ENCODE measurements at places on chromosomes 16 and 17.

DNA sequence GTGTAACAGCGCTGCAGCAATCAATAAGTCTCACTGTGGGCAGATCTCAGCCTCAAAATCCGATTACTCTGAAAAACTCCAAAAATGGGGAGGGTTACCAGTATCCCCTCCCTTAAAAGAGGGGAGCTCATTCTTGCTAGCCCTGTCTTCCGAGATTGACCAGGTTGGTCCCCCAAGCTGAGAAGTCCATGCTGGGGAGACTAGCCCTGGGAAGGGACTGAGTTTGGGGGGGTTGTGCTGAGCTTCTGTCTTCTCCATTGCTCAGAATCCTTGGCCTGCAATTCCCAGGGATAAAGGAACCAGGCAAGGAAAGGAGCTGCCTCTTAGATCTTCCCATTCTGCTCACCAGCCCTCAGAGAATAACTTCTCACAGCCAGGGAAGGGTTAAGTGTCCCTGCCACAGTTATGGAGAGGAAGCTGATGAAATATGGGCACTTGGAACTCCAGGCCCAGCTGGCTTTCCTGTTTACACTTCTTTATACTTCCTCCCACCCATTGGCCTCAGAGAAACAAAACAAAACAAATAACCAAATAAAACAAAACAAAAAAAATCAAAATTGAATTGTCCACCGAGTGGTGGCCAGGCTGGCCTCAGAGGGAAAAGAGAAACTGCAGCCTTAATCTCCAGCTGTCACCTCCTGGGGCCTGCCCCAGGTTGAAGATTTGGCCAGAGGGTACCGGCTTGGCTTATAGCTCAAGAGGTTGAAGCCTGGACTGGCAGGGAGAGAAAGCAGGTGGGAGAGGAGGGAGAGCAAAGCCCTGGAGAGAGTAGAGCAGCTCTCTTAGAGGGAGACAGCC is 2.6 kb downstream of the HOXB3 start:
- DNase-seq = no peak

DNA sequence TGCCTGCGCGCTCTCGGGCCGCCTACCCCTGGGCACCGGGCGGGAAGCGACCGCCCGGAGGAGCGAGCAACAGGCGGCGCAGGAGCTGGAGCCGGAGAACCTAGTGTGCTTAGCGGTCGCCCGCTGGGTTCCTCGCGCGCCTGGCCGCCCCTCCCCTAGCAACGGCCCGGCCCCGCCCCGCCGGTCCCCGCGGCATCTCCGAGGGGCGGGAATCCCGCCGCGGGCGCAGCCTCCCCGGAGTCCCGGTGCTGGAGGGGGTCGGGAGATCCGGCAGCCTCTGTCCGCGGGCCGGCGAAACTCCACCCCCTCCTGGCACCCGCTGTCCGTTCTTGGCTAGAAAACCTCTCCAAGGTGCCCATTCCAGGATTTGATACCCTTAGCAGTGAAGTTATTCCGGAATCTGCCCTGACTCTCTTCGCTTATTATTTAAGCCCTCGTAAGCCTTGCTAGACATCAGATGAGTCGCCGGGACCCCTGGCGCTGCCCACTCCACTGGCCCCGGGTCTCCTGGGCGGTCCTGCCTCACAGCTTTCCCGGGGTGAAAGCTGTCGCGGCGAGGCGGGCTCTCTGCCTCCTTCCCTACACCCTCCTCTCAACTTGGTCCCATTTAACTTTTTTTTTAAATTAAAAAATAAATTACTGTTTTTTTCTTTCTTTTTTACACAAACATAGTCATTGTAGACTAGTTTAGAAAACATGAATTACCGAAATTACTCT is at the start of gene RPRML:
Gene RPRML, minus strand, starts transcription at position 107 of the 717 bp plus-strand sequence. CDS start 246 bp downstream, outside the sequence.
- peak; percentile 55 for DNase-seq

DNA sequence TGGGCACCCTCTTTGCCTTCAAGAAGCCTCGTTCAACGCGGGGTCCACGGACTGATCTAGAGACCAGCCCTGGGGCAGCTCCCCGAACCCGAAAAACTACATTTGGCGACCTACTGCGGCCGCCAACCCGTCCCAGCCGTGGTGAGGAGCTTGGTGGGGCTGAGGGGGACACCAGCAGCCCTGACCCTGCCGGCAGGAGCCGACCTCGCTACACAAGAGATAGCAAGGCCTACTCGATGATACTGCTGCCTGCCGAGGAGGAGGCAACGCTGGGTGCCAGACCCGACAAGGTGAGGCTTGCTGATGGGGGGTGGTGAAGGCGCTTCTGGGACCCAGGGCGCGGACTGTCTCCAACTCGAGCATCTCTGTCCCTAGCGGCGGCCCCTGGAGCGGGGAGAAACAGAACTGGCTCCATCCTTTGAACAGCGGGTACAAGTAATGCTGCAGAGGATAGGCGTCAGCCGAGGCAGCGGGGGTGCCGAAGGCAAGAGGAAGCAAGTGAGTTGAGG is 5.6 kb downstream of the ACD start:
- peak; percentile 48 for DNase-seq

- peak; percentile 77 for DNase-seq
Observed at GRCh38 chr17:76547183-76547641, 7.4 kb downstream of the PRCD start.

GRCh38 chr16:86520317-86521210 is 10.2 kb downstream of the FOXF1 start:
- DNase-seq = peak; percentile 5

- DNase-seq = no peak
Observed at GRCh38 chr17:8133399-8133798, 9.5 kb upstream of the HES7 start.

GRCh38 chr17:51427856-51428255 is 167.5 kb downstream of the UTP18 start:
- no peak for DNase-seq

DNA sequence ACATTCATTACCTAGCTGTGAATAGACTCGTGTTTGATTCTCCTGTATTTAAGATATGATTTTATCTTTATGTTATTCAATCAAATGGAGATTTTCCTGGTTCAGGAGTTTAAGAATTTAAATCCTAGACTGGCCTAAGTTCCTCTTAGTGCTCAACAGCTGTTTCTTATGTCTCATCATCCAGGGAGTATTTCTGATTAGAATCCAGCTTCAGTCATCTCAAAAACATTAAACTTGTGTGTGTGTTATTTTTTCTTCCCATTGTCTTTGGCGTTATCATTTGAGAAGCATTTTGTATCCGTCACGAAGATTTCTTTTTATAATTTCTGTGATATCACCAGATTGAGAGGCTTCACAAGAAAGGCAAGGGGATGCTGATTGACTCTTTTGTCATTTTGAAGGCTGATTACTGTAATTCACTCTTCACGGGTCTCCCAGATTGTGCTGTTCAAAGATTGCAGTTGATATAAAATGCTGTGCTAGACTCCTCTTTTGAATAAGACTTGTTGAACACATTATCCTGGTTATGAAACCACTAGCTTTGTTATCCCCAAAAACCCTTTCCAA is 204.8 kb downstream of the CDH8 start:
- no peak for DNase-seq

DNA sequence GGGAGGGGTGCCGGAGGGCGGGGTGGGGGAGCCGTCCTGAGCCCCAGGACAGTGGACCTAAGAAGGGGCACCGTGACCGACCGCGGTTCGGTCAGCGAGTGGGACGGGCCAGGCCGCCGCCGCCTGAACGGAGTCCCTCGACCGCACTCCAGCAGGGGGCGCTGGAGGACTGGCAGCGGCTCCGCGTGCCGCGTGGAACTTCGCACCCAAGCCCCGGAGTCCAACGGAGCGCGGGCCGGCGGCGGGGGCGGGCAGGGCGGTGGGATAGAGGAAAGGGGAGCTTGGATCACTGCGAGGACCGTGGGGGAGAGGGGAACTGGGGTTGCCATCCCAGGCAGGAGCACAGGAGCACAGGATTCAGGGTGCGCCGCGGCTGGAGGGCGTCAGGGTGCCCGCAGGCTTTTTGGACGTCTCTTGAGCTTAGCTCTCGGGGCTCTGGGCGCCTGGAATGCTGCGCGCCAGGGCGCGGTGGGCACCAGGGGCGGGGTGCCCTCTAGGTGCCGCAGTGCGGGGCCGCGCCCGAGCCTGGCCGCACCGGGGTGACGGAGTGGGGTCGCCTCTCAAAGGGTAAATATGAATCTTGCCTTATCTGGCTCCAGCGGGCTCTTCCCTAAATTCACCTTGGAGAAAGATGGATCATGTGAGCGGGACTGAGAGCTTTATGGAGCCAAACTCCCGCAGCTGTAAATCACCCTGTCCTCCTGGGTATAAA is 379 bp upstream of the OTOP2 start:
- peak; percentile 95 for DNase-seq

GRCh38 chr16:69329369-69330285 is 761 bp downstream of the PDF start:
- DNase-seq = no peak

- peak; percentile 77 for DNase-seq
Observed at GRCh38 chr17:14205992-14206461, 30.6 kb downstream of the CDRT15 start.

DNA sequence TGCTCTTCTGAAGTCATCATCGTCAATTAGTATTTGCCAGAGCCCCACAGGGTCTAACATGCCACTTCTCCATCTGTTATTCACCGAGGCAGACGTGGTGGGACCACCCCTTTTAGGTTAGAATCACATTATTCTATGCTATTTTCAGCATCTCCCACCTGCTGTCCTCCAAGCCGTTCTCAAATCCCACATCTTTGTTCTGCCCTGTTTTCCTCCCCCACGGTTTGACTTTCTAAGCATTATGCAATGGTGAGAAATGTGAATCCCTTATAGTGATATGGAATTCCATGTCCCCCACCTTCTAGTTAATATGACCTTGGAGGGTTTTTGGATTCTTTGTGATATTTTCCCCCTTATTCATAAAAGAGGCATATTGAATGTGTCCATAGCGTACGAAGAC is 634.1 kb upstream of the RBFOX1 start:
- no peak for DNase-seq

DNA sequence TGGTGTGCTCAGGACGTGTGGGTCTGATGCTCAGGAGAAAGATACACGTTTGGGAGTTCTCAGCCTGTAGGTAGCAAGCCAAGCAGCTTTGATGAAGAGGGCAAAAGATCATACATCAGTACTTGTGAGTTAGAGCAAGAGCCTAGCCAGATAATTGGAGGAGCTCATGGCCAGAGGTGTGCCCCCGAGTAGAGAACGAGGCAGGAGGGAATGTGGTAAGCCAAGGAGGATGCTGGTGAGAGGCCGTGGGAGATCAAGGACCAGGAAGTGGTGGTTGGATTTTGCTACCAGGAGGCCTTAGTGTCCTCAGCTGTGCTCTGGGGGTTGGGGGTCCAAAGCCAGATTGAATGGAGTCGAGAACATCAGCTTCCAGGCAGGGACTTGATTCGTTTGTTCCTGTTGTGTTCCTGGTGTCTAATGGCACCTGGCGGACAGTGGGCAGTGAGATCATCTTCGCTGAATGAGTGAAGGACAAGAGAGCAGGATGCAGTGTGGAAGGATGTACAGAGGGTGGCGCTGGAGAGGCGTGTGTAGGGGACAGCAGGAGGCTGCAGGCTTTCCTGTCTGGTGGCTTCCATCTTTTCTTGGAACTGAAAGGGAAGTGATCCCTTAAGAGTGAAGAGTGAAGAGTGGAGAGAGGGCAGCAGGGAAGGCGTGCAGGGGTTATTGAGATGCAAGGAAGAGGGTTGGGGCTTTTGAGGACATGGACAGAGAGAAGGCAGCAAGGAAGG is 11.6 kb downstream of the FBXL19 start:
- DNase-seq = no peak

DNA sequence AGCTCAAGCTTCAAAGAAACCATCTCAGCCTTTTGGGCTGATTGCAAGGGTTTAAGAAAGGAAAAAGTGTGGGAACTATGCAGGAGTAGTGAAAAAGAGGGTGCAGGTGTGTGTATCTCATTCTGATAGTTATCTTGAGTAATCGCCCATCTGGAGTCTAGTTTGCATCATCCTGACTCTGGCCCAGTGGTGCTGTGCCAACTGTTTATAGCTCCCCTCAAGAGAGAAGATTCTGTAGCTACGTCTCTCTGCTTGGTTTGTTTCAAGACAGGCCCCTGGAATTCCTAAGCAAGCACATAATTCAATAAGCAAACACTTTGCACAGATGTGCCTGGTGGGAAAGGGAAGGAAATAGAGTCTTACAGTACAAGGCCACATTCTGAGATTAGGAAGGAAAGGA is 144.4 kb downstream of the HAPSTR1 start:
- DNase-seq = no peak

- DNase-seq = no peak
Observed at GRCh38 chr17:73463821-73464220, 152.0 kb upstream of the CDC42EP4 start.

DNA sequence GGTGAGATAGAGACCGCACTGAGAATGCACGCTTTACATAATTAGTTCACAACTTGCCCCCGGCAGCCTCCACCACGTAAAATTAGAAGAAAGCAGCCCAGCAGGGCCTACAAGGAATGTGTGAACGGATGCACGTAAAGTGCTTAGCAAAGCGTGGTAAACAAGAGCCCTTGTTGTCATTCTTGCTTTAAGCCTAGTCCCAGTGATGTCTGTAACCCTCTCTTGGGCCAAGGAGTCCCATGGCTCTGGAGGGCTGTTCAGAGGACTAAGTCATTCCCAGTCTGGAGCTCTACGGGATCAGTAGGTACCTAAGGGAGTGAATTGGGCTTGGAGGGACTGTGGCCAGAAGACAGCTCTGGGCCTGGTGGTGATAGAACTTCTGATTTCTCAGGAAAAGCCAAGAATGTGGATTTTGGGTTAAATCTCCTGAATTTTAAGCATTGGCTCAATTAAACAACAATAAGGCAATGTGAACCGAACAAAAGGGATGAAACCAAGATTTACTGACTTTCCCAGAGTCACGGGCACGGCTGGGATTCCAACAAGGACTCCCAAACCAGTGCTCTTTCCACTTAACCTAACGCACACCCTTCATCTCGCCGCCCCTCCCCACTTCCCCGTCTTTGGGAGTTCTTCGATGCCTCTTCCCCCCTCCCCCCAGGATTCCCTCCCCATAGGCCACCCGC is 775 bp upstream of the CHP2 start:
- no peak for DNase-seq

DNA sequence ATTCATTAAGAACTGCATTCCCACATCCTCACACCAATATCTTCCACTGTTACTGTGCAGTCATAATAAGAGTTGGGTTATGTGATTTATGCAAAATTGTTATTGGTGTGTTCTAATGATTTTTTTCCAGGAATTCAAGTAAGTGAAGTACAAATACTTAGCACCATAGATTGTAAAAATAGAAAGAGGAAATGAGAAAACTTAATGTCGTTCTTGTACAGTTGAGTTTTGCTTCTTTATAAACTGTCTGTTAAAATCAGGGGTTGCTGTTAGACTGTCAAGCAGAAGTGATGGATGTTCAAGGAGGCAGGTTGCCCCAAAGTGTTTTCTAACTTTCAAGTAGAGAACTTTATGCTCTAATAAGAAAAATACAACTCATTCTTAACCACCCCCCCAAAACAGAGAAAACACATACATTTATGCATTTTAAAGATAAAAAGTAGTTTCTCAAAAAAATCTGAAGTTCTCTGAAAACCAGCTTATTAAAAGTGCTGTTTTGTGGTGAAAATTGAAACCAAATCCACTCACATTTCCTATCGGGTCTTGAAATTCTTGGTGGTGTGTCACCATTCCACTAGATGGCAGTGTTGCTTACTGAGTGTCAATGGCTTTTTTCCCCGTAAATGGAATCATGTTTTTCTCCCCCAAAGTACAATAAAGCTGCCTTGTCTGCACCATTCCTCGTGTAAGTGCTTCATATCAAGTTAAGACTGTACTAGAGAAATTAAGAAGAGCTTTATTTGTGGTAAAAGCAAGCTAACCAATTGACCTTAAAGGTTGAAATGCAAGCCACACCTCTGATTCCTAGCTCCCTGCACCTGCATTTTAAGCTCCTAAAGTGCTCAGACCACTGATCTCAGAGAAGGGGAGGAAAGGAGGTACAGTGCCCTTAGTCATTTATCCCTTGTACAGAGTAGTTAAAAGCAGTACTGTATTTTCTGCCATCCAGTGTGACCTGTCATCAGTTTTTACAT is 4.7 kb upstream of the IGSF6 start:
- no peak for DNase-seq
